ENCODE measurements at places on chromosomes 16 and 17. TPM values are rescaled to one million over a fixed set of nuclear protein-coding genes. Genes with fewer than 3 reads are reported as not detected.

Gene C16orf46
- 0.37 TPM for total RNA-seq

Gene CTRB2
- total RNA-seq: not detected

Gene SETD1A
- total RNA-seq: 31.3 TPM

Gene TBC1D3H
- total RNA-seq: not detected

GRCh38 chr17:47815106-47815918 is 6.3 kb downstream of the OSBPL7 start:
- H3K27me3 ChIP-seq: no peaks in the 10 kb centered on the region
- H3K4me1 ChIP-seq: peaks cover 18% of the 10 kb centered on the region
- no peak overlapping the region for H3K4me3 ChIP-seq
- no peak overlapping the region for H3K27ac ChIP-seq
- peaks cover 22% of the 10 kb centered on the region for H3K36me3 ChIP-seq

- no peak overlapping the region for H3K4me3 ChIP-seq
- H3K27ac ChIP-seq: no peak overlapping the region
- no peak for DNase-seq
- H3K4me1 ChIP-seq: no peaks in the 10 kb centered on the region
Observed at GRCh38 chr16:1048442-1049112, 24.0 kb upstream of the SSTR5 start.

- peaks cover 5% of the 10 kb centered on the region for H3K4me1 ChIP-seq
- no peaks in the 10 kb centered on the region for H3K36me3 ChIP-seq
- no peak for DNase-seq
- H3K27ac ChIP-seq: no peak overlapping the region
- H3K4me3 ChIP-seq: no peak overlapping the region
Observed at GRCh38 chr16:73033271-73033998, 14.5 kb downstream of the ZFHX3 start.

DNA sequence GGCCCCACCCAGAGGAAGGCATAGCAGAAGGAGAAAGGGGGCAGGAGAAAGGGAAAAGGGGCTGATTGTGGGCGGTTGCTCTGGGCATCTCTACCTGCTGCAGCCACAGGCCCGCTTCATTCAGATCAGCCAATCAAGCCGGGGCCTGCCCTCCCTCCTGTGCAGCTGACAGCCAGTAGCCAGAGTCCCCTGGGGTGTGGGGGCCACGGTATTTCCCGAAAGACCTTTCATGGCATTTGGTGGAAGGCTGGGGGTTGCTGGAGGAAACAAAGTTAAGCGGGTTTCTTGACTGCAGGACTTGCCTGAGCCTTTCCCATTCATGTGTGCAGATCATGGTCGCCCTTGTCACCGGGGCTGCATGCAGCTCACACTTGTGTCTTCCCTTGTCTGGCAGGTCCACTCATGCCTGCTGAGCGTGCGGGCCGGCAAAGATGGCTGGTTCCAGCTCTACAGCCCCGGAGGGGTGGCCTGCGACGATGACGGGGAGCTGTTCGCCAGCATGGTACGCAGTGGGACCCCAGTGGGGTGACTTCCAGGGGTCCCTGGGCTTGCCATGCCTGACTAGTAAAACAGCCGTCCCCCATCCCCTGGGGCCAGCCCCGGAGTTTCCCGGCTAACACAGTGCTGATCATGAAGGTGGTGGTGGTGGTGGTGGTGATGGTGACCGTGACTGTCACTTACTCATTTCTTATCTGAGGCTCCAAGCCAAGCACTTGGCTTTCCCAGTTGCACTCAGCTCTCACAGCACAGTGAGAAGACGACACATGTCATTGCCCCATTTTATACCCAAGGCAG is 82.7 kb upstream of the PLCG2 start:
- peaks cover 5% of the 10 kb centered on the region for H3K36me3 ChIP-seq
- no peak for DNase-seq
- no peak overlapping the region for H3K4me3 ChIP-seq
- peaks cover 11% of the 10 kb centered on the region for H3K4me1 ChIP-seq
- no peak overlapping the region for H3K27ac ChIP-seq
- H3K27me3 ChIP-seq: no peaks in the 10 kb centered on the region

- H3K4me3 ChIP-seq: no peak overlapping the region
- peaks cover 12% of the 10 kb centered on the region for H3K27me3 ChIP-seq
- H3K27ac ChIP-seq: no peak overlapping the region
- H3K36me3 ChIP-seq: no peaks in the 10 kb centered on the region
Observed at GRCh38 chr17:2580151-2580550, 13.3 kb upstream of the PAFAH1B1 start.

GRCh38 chr17:17151055-17151454 is 55.1 kb downstream of the PLD6 start:
- peaks cover 12% of the 10 kb centered on the region for H3K36me3 ChIP-seq
- H3K27ac ChIP-seq: peak overlapping the region; percentile 85
- no peak for DNase-seq
- H3K4me1 ChIP-seq: peaks cover 52% of the 10 kb centered on the region
- no peaks in the 10 kb centered on the region for H3K27me3 ChIP-seq

- no peak overlapping the region for H3K27ac ChIP-seq
- peaks cover 26% of the 10 kb centered on the region for H3K4me1 ChIP-seq
- H3K4me3 ChIP-seq: no peak overlapping the region
- no peaks in the 10 kb centered on the region for H3K27me3 ChIP-seq
- no peaks in the 10 kb centered on the region for H3K36me3 ChIP-seq
Observed at GRCh38 chr17:83196973-83197880, 117.8 kb downstream of the METRNL start.
